ENCODE measurements at places on chromosomes 2 and 18.

- no peak for DNase-seq
Measured at GRCh38 chr18:35868915-35869314, 103.6 kb upstream of the RMP24 start.

- DNase-seq = no peak
Measured at GRCh38 chr2:43174368-43174916, 52.0 kb downstream of the ZFP36L2 start.

DNA sequence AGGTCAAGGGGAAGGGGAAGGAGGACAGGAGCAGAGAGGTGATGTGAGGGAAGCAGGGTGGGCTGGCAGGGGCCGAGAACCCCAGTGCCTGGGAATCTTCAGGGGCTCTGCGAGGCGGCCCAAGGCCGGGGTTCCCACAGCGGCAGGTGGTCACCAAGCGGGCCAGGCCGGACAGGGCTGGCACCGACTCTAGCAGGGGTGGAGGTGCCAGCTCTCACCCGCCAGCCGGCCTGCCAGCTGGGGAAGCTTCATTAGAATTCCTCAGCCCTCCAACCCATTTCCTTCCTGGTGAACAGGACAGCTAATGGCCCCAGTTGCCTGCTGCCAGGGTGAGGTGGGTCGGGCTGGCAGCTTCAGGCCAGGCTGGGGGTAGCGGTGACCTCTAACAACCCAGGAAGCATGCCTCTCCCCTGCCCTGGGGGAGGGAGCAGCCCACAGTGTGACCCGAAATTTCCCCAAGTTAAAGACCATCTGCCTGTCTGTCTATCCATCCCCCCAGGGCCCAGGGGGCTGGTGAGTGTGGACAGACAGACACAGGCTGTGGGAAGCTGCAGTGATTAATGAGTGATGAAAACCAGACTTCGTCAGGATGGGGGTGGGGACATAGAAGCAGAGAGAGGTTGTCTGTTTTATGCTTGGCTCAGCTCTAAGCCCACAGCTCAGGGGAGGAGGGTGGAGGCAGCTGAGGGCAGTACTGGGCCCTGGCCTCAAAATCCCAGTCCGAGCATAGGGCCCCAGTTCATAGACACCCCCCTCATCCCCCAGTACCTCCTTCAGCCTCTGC is 144.1 kb downstream of the ZFP36L2 start:
- DNase-seq = no peak

GRCh38 chr2:104405623-104406022 is 448.3 kb upstream of the POU3F3 start:
- DNase-seq = no peak

DNA sequence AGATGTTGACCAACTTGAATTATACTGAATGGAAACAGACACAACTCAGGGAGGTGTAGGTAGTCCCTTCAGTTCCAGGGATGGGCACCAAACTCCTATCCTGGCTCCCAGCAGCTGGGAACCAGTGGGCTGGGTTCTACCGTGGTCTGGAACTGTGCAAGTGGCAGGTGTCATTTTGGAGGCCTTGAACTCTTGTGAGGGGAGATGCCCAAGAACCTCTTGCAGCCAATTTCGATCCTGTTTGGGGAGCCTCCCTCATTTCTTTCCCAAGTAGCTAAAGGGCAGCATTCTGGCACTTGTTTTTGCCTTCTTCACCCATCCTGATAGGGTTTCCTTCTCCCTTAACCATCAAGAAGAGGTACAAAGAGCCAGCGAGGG is 200.2 kb downstream of the ANKRD30B start:
- no peak for DNase-seq

DNA sequence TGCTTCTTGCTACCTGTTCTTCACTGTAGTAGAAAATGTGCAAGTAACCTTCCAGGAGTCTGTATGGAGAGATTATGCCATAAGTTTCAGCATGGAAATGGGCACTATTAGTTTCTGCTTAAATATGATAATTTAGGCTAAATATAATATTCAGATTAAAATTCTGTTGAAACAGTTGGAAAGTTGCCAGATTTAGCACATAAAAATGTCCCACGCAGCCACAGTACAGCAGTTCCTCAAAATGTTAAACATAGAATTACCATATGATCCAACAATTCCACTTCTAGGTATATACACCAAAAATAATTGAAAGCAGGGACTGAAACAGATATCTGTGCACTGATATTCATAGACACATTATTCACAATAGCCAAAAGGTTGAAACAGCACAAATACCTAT is 121.2 kb downstream of the NRP2 start:
- no peak for DNase-seq

DNA sequence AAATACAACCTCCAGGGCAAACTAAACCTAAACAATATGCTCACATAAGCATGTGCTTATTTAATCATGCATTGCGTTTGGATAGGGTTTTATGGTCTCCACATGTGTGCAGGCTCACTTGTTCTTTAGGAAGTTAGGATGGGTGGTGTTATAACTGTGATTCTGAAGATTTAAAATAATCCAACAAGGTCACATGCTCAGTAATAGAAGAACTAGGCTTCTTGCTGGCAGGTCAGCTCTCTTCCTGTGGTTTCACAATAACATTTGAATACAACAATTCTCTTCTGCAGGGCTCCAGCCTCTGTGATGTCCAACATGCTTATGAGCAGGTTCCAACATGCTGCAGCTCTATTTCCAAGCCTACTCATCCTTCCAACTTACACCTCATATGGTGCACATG is 84.0 kb downstream of the MYL12B start:
- no peak for DNase-seq

DNA sequence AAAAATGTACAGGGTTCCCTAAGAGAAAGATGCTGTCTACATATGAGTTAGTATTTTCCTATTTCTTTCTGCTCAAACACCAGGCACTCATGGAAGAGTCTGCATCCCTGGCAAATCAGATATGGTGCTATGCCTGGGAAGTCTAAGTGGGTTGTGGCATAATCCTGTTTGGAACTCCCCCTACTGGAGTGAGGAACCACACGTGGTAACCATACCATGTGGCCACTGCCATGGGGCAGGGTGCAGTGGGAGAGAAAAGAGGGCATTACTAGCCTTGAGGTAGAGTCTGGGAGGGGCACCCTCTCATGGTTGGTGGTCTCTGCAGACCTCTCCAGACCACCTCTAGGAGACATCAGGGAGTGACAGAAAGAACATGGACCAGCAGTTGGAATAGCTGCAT is 257.9 kb upstream of the ATP5MC3 start:
- DNase-seq = no peak

GRCh38 chr2:26469092-26469710 is 8.7 kb downstream of the OTOF start:
- DNase-seq = peak; percentile 58

- no peak for DNase-seq
Measured at GRCh38 chr2:122277956-122278355, 522.5 kb downstream of the TSN start.

DNA sequence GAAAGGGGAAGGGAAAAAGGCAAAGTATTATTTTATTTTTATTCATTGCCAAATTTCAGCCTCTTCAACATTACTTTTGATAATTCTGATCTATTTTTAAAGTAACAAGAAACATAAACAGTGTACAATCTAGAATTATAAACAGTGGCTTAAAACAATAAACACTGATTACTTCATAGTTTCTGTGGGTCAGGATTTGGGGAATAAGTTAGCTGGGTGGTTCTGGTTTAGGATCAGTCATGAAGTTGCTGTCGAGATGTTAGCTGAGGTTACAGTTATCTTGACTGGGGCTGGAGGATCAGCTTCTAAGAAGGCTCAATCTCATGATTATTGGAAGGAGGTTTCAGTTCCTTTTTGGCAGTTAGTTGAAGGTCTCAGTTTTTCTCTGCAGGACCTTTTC is 109.2 kb downstream of the SCN2A start:
- no peak for DNase-seq

DNA sequence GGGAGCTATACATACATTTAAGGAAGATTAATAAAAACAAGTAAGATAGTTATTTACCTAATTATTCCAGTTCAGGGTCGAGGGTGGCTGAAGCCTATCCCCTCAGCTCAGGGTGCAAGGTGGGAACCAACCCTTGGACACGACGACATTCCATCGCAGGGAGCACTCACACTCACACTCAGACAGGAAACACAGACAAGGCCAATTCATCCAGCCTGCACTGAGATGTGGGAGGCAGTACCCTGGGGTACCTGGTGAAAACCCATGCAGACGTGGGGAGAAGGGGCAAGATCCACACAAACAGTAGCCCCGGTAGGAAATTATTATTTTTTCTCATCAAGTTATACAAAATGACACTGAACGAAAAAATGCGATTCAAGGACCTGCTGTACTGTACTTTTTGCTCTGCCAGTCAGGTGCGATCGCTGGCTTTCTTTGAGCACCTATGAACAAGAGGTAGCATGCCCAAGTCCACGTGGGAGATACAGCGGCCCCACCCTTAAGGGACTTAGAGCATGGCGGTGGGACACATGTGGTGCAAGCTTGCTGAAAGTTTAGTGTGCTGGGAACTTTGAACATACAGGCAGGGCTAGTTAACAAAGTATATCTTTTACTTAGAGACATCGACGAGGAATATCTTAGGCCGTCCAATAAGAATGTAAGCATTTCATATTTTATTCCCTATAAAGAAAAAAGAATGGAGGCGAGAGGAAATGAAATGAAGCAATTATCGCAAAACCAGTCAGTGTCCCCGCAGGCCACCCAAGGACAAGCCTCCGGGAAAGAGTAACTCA is 624 bp downstream of the METTL8 start:
- DNase-seq = peak; percentile 40

DNA sequence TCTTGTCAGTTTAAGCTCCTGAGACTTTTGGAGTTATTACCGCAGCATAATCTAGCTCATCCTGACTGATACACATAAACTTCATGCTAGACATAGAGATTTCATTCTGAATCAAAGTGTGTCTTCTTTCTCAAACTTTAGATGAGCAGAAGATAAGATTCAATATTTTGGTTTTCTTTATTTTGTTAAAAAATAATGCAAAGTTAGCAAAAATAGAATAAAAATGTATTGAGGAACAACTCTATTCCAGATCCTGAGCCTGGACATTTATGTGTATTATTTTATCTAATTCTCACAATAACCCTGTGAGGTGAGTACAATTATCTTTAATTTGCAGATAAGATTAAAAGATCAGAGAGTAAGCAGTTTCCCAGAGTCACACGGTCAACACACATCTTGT is 38.4 kb downstream of the KLHL14 start:
- DNase-seq = no peak

DNA sequence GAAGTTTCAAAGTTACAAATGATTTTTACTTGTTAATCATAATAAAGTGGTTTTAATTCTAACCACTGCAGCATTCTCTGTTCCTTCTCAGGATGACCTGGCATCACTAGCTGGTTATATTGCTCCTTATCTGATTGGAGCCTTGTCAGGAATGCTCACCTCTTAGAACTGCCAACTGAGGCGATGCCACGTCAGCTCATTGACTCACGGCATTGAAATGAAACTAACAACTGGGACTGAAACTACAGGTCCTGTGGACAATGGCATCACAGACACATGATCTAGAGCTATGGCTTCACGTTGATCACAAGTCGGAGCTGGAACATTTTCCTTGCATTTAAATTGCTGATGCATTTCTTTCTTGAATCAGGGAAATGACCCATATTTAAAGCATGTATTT is 54.9 kb upstream of the MAP2 start:
- DNase-seq = no peak

GRCh38 chr2:200814917-200815316 is 3.2 kb downstream of the BZW1 start:
- DNase-seq = no peak

- no peak for DNase-seq
Measured at GRCh38 chr2:29278966-29279365, 163.8 kb downstream of the CLIP4 start.

DNA sequence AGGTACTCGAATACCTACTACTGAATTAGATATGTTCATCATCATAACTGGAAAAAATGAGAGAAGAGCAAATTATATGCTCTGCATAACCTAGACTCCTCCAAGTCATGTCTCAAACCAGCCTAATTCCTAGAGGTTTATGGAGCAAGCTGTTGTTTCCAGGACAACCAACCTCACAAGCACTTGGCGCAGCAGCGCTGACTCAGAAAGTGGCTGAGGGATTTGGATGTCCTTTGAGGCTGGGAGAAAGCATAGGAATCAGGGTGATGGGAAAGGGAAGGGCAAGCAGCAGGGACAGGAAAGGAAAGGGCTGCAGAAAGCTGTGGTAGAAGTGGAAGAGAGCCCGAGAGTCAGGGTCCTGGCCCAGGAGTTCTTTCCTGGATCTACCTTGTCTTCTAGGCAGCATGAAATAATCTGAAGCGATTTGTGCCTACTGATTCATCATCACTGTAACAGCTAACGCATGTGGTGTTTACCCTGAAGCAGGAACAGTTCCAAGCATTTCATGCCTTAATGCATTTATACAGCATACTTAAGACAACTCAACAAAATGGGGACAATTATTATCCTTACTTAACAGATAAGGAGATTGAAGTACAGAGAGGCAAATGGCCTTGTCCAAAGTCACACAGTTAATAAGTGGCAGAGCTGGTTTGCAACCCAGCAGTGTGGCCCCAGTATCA is 3.7 kb downstream of the PLEK start:
- DNase-seq = no peak

DNA sequence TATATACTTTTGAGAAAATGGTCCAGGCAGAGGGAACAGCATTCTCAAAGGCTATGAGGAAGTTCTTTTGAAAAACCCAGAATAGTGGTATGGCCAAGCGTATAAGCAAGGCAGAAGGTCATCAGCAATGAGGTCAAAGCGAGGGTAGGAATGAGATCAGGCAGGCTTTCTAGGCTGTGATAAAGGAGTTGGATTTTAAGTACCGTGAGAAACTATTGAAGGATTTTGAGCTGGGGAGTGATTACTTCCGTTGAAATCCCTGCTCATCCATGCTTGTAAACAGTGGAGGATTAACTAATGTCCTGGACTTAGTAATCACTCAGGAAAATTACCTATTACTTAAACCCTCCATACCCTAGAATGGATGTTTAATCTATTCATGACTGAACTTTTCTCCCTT is 50.2 kb downstream of the EMILIN2 start:
- no peak for DNase-seq
